NCI-H1092 treated with DMSO at 0.1 percent for 48 hours (cell line): ENCODE measurements at places on chromosomes 1 and 21.

DNA sequence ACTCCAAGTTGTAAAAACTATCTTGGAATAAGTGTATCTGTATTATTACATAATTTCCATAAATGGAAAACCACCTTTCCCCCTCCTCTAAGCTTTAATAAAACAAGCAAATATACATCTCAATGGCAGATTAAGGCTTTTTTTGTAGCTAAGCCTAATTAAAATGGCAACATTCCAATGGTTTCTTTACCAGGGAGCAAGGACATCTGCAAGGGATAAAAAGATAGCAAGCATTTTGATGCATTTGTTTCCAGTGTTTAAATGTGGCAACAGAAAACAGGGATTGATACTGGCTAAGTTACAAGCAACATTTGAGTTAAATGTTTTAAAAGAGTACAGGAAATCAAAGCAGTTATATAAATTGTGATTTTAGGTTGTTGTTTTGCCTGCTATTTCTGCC, 1012.7 kb downstream of the ADGRL2 start:
- no peak for DNase-seq

GRCh38 chr1:27633298-27633610, 1.7 kb downstream of the FGR start:
- DNase-seq, result no peak

DNA sequence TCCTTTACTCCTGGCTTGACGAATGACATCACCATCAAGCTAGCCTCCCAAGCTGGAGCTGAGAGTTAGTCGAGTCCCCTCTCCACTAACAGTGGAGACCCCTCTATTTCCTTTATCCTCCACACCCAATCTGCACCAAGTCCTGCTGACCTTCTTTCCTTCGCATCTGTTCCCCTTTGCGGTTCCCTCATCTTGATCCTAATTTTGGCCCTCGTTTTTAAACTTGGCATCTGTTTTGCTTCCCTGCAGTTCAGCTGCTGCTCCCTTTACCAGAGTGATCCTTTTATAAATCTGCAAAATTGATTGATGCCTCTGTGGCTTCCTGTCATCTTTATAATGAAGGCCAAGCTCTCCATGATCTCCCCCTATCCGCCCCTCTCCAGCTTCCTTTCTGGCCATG, 49.0 kb upstream of the TSPAN2 start:
- DNase-seq, result no peak

GRCh38 chr1:113872219-113872935, 865 bp upstream of the PTPN22 start:
- DNase-seq, result no peak

GRCh38 chr1:159817276-159818041, 9.2 kb upstream of the SLAMF8 start:
- peak; percentile 85 for DNase-seq

DNA sequence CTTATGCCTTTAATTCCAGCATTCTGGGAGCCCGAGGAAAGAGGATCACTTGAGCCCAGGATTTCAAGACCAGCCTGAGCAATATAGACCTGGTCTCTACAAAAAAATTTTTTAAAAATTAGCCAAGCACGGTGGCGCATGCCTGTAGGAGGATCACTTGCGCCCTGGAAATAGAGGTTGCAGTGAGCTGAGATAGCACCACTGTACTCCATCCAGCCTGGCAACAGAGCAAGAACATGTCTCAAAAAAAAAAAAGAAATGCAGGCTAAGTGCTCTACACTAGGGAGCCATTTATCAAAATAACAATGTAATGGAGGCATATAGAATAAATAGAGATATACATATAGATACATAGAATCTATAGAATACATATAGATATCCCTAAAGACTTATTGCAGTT, 23.3 kb downstream of the CEPT1 start:
- DNase-seq, result no peak
